ENCODE measurements at places on chromosomes 16 and 17.

- no peak for DNase-seq
Observed at GRCh38 chr16:35142147-35142808, 1682.9 kb downstream of the TP53TG3F start.

DNA sequence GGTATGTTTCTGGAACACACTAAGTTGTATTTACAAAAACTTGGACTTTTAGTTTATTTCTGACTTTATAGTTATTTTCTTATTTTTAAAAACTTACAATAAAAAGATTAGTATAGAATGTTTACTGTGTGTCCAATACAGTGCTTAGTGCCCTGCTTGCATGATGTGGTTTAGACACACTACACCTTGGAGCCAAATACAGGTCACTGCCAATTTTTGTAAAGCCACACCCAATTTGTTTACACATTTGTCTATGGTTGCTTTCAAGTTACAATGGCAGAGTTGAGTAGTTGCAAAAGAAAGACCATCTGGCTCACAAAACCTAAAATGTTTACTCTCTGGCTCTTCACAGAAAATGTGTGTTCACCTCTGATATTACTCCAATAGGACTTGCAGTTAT, 807.1 kb downstream of the KCNJ2 start:
- no peak for DNase-seq

GRCh38 chr16:67660564-67661028, at the start of gene PARD6A:
PARD6A (plus strand) TSS chr16:67660960; CDS start chr16:67661039, 79 bp downstream.
- peak; percentile 98 for DNase-seq

DNA sequence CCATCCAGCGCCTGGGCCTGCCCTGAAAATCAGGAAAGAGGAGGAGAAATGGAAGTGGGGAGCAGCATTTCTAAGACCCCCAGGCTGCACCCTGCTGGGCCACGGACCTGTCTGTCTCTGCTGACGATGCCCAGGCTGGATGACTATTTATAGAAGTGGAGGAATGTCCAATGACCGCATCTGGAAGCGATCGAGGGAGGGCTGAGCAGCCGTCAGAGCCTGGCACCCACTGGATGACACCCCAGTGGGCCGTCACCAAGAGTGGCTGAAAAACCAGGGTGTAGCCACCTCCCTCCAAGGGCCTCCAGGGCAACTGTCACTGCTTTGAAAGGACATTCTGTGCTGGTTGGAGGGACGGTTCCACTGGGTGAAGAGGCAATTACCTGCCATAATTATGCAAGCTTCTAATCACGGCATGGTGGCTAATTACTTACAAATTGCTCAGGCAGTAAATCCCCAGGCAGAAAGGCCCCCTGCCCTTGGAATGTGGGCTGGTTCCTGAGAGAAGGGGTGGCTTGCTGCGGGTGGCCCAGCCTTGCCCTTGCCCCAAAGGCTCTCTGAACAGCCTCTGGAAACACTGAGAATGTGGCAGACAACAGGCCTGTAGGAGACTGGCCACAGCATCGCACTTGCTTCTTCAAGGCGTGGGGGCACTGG, 332.1 kb downstream of the C16orf95 start:
- no peak for DNase-seq

- DNase-seq = no peak
Observed at GRCh38 chr17:38916771-38917170, 8.6 kb upstream of the LASP1NB start.

DNA sequence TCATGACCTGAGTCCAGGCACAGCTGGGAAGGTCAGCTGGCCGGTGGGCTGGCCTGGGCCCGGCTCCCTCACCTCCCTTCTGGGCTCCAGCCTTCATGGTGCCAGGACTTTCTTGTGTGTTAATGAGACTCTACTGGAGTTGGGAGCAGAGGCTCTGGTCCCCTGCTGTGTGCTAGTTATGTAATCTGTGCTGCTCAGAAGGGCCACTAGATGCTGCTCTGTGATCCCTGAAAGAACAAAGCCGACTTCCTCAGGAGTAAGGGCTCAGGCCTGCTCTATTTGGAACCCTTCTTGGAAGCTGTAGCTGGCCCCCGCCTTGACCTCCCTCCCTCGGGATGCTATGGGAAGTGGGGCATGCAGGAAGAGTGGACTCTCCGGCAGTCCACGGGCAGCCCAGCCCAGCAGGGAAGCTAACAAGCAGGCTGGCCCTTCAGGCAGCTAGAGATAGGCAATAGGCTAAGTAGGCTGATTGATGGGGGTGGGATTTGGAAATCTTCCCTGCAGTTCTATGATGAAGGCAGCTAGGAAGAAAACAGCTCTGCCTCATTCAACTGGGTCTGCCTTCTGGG, 3.3 kb upstream of the CDK5R1 start:
- peak; percentile 72 for DNase-seq

DNA sequence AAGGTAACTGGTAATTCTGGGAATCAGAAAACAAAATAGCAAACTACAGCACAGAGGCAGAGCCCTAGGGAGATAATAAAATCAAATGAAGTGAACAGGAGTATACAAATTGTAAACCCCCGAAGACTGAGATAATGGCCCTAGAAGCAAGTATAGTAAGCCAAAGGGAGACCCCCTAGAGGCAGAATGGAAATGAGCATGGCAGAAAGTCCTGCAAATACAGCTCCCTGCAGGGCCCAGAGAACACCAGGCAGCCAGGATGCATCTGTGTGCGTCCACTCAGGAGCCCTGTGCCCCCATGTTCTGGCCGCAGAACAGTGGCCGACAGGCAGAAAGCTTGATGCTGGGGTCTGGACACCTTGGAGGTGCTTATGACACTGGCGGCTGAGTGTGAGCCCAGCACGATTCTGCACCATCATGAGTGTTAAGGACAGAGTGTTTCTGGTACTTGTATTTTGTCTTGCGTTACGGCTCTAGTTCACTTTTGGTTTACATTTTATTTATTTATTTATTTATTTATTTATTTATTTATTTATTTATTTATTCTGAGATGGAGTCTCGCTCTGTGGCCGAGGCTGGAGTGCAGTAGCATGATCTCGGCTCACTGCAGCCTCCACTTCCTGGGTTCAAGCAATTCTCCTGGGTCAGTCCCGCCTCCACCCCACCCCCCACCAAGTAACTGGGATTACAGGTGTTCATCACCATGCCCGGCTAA, 48.7 kb downstream of the RGS9 start:
- DNase-seq = no peak

GRCh38 chr16:56137269-56137668, 54.0 kb upstream of the GNAO1 start:
- DNase-seq = no peak

GRCh38 chr17:17351901-17352781, 49.0 kb downstream of the NT5M start:
- DNase-seq = peak; percentile 84

GRCh38 chr17:69141431-69142174, at the start of gene ABCA6:
ABCA6 (minus strand) TSS chr17:69141895; CDS start chr17:69140703, 1,192 bp downstream.
- no peak for DNase-seq

- no peak for DNase-seq
Observed at GRCh38 chr17:27567563-27567859, 63.5 kb upstream of the LGALS9 start.

DNA sequence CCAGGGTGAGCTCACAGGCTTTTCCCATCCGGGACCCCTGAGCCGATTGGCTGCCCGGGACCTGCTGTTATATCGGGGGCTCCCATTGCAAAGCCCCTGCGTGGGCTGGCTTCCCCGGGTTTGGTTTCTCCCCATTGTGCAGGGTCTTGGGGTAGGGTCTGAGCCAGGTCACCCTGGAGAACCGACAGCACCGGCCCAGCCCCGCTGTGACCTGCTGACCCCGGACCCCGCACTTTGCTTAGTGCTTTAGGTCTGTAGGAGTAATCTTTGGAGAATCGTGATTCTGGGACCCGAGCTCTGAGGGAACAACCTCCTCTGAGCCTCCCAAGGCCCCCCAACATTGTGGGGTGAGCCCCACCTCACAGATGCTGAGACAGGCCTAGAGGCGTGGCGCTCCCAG, 62.9 kb downstream of the JPH3 start:
- DNase-seq = no peak

GRCh38 chr17:81228834-81229665, 6.3 kb upstream of the CEP131 start:
- DNase-seq = no peak

GRCh38 chr17:46042925-46043324, 43.9 kb downstream of the STH start:
- no peak for DNase-seq

DNA sequence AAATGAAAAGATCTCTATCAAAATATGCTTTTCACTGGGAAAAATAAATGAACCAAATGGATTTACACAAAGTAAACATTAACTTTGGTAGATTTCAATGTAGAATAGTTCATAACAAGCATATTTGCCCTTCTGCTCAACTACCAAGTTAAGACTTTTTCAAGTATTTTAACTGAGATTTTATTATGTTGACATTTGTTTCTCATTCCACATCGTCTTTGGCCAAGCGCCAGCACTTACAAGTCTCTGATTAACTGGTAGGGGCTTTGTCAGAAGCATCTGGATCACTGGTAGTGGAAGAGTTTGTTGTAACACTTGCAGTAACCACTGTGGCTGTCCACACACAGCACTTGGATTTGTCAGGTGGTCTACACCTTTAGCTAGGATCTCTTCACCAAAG, 22.9 kb downstream of the SLFN12L start:
- DNase-seq = peak; percentile 16

DNA sequence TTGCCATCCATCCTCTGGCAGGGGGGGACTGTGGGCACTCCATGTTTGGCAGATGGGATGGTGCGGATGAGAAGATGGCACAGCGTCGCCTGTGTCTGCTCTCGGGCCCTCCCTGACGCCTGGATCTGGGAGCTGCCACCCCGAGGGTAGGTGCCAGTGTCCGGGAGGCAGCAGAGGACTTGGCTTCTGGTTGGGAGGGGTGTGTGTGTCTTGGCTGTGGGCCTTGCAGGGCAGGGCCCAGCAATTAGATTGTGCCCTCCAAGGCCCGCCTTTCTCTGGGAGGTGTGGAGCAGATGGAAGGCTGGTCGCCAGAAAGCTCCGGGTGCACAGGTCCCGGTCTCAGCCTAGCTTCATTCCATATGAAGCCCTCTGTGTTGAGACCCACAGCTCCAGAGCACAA, 1.4 kb downstream of the RAP1GAP2 start:
- no peak for DNase-seq

DNA sequence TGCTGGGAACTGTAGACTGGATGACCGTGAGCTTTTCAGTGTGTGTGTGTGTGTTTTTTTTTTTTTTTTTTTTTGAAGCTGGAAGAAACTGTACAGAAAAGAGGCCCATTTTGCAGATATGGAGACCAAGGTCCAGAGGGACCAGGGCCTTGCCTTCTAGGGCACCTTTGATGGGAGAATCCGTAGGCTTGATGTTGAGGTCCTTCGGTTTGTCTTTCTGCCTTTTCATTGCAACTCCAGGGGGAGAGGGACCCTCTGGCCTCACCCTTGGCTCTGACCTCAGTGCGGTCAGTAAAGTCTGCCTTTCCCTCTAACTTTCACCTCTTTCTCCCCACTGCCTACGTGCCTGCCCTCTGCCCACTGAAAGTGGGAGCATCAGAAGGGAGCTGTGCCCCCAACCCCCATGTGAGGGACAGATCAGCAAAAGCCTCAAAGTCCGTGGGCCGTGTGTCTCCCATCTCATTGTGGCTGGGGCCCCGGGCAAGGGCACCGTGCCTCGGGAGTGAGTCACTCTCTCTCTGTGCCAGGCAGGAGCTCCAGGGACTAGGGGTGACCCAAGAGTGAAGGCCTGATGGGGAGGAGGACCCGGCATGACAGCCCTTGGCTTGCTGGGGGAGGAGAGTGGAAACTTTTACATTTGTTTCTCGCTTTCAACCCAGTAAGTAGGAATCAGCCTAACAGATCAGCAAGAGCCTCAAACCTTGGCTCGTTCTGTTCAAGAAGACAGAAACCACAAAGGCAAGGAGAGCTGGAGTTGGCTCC, 123.6 kb downstream of the CMIP start:
- no peak for DNase-seq

- DNase-seq = no peak
Observed at GRCh38 chr16:6114691-6115090, 1017.1 kb upstream of the EEF2KMT start.

GRCh38 chr17:71974051-71974450, 146.8 kb upstream of the SOX9 start:
- no peak for DNase-seq

GRCh38 chr16:67857547-67858233, 10.2 kb upstream of the CENPT start:
- peak; percentile 98 for DNase-seq

DNA sequence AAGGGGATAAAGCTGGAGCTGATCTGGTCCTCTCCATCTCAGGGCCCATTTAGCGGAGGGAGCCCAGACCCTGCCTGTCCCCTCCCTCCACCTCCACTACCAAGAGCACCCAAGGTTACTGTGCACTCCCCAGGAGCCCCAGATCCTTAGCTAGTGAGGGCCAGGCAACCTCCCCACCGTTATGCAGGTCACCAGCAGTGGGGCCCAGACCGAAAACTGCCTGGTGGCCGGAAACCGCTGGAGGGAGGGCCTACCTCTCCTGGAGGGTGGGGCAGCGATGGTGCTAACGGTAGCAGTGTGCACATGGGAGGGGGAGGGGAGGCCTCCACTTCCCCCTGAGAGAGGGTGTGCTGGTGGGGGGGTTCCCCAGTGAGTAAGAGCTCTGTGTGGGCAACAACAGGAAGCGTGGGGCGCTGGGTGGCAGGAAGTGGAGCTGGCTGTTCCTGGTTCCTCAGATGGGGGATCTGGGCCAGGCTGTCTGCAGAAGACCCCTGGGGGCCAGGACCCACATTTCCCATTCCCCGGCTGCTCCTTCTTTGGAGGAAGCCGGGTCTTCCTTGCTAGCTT, 4.4 kb downstream of the FMNL1 start:
- no peak for DNase-seq

DNA sequence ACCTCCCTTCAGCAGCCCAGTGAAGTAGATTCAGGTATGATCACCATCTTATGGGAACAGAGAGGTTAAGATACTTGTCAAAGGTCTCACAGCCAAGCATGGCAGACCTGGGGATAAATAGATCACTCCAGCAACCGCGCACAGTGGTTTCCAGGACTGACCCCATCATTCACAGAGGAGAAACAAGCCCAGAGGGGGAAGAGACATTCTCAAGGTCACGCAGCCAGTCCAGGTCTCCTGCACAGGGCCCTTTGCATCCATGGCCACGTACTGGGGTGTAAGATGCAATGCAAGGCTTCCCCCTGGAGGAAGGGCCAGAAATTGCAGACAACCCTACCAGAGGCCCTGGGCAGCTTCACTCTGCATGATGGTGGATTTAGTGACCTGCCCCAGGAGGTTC, 19.9 kb downstream of the TLE7 start:
- peak; percentile 69 for DNase-seq

DNA sequence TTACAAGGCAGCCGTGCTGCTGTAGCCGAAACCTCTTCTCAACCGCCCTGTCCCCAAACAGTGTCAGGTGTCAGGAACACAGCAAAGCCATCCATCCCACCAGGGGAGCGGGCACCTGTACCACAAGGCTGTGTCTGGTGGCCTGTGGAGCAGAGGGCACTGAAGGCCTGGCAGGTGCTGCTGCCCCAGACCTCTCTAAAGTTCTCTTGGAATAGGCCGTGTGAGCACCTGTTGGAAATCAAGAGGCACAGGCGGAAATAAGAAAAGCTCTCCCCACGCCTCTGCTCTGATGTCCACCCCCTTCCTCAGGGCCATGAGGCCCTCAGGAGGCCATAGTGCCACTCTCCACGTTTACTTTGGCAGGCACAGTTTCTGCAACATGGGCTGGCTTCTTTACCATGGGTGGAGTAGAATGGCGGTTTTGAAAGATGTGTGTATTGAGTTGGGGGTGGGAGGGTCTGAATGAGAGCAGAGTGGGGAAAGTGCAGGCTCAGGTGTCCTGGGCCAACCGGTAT, 99.9 kb upstream of the ZNF750 start:
- no peak for DNase-seq

- DNase-seq = peak; percentile 73
Observed at GRCh38 chr16:67530013-67530939, 1.6 kb downstream of the RIPOR1 start.

GRCh38 chr17:76151896-76152454, 10.9 kb upstream of the FOXJ1 start:
- no peak for DNase-seq

- DNase-seq = no peak
Observed at GRCh38 chr16:47916266-47916665, 239.5 kb downstream of the ABCC12 start.
